Glomerular endothelial cell (primary cell): ENCODE measurements at places on chromosomes 3 and 15.
A peak's percentile ranks its signal among the peaks of the same experiment; 100 is the strongest.

DNA sequence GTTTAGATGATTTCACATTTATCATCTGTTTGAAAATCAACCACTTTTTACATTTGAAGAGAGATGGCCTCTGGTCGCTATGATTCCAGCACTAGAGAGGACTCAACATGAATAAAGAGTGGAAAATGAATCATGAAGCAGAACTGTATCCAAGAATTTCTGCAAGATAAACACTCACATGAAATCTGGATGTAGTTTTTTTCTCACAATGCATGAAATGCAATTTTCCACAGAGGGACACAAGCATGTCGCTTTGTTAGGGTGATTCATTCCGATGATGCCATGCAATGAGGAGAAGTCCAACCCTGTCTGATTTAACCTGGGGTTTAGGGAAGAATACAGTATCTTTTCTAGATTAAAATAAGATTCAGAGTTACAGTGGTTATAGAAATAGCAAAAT lies 50.4 kb upstream of the ADCY5 start:
- DNase-seq, result no peak

- peak; percentile 51 for DNase-seq
These were observed 152.2 kb downstream of the ALCAM start for GRCh38 chr3:105518806-105519418.

GRCh38 chr3:159604151-159604581 lies 384.5 kb upstream of the IL12A start:
- no peak for DNase-seq

- DNase-seq, result no peak
These were observed 490.7 kb downstream of the GBE1 start for GRCh38 chr3:81270603-81271379.

GRCh38 chr3:46709721-46710120 lies 7.9 kb downstream of the PRSS50 start:
- no peak for DNase-seq

- DNase-seq, result no peak
These were observed 268.8 kb downstream of the NR2F2 start for GRCh38 chr15:96599268-96599667.

GRCh38 chr3:161851941-161852566 lies 355.4 kb downstream of the OTOL1 start:
- peak; percentile 39 for DNase-seq

DNA sequence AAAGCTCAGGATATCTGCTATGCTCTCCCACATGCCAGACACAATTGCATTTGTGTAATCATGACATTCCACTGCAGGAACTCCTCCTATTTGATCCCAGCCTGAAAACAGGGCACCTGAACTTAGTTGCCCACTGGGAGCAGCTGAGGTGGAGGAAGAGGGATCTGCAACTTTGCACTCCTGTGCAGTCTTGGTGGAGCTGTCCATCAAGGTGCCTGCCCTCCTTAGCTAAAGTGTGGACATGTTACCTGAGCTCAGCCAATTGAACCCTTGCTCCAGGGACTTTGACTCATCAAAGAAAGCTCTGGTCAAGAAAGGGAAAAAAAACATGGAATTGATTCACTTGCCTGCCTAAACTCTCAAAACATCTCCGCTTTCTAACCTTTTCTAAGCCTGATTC lies 33.3 kb upstream of the TUBGCP5 start:
- no peak for DNase-seq

DNA sequence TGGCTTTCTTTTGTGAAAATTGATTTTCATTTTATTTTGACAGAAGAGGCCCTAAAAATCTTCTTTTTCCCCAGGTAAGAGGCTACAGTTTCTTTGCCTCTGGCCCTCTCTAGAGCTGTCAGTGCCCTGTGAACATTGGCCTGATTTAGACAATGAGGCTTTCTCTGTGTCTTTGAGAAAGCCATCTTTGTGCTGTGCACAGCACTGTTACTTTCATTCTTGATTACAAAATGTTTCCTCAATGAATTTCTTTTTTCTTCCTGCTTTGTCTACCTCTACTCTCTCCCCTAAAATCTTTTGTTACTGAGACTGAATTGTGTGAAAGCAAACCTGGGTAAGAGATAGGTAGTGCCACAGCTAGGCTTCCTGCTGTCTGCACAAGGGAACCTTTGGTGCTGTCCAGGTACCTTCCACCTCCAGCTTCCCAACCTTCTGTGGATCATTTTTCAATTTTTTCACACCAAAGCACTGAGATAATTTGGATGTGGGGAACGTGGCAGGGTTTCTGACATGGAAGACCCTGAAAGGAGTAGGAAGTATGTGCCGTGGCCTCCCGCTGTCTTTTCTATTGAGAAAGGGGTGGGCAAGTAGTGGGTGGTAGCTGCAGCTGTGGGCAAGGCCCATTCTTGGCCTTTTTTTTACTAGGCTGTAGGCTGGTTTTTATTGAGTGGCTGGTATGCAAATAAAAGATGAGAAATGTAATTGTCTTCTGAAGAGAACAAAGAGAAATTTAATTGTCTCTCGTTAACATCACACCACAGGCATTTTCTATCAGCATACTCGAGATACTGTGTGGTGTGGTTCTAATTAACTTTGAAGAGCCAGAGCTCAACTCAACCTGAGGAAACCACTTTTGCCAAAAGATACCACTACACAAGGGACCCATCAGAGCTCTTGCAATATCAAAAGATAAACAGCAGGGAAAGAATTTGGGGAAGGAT lies 21.0 kb downstream of the RAB8B start:
- DNase-seq, result no peak

- DNase-seq, result no peak
These were observed 235.3 kb downstream of the CDIN1 start for GRCh38 chr15:36814708-36815107.

DNA sequence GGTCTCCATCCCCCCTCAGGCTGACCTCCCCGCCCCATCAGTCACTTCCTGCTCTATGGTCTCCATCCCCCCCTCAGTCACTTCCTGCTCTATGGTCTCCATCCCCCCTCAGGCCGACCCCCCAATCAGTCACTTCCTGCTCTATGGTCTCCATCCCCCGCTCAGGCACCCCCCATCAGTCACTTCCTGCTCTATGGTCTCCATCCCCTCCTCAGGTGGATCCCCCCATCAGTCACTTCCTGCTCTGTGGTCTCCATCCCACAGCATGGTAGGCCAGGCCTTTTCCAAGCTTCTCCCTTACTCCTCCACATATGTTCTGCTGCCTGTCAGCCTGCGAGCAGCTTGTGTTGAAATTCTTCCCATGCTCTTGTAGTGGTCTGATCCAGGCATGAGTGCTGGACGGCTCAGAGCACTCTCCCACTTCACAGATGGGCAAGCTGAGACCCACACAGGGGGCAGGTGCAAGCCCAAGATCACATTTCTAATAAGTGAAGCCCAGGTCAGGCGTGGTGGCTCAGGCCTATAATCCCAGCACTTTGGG lies 36.8 kb downstream of the BDH1 start:
- no peak for DNase-seq

DNA sequence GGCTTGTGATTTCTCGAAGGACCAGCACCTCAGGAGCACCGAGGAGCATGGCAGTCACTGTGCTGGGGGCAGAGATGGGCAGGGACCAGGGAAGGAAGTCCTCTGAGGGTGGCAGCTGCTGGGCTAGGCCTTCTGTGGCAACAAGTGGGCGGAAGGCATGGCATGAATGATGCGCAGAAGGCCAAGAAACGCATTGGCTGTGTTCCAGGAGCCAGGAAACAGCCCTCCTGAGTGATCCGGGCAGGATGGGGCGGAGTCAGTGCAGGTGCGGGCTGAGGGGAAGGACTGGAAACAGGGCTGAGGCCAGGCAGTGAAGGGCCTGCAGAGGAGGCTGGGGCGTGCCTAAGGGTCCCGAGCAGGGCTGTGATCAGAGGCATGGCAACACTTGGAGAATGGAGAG lies 23.6 kb downstream of the MRPS11 start:
- no peak for DNase-seq

GRCh38 chr3:112747624-112748023 lies 99.0 kb downstream of the CD200R1L start:
- no peak for DNase-seq

- DNase-seq, result no peak
These were observed 342.8 kb downstream of the TUSC7 start for GRCh38 chr3:117052395-117052794.

DNA sequence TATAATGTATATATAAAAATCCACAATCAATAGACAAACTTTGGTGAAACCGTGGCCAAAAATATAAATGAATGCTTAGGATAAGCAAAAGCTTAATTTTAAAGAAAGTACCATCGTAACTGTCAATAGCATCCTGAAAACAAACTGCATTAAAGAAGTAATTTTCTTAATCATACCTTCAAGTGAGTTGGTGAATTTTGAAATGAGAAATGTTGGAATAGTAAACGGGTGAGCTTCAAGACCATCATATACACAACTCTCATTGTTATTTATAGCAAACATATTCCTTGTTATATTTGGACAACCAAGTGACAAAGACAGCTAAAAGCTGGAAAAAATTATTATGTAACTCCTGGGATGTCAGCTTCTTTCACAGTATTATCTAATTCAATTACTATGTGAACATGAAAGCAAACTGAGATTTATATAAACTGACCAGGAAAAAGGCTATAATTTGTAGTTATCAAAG lies 3.7 kb downstream of the DAZL start:
- DNase-seq, result no peak

DNA sequence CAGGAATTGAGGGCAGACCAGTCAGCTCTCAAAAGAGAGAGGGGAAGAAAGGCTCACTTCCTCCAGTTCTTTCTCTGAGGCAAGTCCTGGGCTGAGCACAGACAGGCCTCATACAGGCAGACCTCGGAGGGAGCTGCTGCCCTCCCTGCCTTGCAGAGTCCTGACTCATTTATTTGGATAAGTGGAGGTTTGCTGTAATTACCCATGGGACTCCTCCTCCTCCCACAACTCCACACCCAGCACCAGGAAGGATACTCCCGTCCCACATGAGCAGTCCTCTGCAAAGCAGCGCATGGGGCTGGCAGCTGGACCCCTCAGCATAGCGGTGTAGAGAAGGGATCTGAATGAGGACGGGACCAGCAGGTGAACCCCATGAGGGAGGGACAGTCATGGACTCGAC lies 13.4 kb upstream of the SCN10A start:
- no peak for DNase-seq

- DNase-seq, result no peak
These were observed 53.0 kb upstream of the GSK3B start for GRCh38 chr3:120147072-120147871.

DNA sequence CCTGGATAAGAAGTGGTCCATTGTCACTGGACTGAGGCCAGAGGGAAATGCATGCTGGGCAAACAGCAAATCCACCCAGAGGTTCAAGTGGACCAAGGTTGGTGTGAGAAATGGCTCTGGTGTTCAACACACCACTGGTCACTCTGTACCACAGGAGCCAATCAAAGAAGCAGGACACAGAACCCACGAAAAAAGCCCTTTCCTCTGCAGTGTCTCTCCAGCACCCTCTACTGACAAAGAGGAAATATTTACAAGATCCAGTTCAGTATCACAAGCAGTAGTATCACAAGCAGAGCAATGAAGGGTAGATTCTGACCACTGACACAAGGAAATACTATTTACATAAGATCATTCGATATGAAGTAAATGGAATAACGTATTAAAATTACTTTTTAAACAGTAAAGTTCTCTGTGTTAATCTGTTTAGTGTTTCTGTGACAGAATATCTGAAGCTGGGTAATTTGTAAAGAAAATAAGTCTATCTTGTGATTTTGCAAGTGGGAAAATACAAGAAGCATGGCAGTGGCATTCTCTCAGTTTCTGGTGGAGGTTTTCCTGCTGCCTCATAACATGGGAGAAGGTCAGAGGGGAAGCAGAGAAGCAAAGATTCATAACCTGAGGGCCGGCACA lies 390.7 kb downstream of the EFHB start:
- DNase-seq, result no peak

GRCh38 chr3:133369068-133369440 lies 30.8 kb upstream of the BFSP2 start:
- no peak for DNase-seq

DNA sequence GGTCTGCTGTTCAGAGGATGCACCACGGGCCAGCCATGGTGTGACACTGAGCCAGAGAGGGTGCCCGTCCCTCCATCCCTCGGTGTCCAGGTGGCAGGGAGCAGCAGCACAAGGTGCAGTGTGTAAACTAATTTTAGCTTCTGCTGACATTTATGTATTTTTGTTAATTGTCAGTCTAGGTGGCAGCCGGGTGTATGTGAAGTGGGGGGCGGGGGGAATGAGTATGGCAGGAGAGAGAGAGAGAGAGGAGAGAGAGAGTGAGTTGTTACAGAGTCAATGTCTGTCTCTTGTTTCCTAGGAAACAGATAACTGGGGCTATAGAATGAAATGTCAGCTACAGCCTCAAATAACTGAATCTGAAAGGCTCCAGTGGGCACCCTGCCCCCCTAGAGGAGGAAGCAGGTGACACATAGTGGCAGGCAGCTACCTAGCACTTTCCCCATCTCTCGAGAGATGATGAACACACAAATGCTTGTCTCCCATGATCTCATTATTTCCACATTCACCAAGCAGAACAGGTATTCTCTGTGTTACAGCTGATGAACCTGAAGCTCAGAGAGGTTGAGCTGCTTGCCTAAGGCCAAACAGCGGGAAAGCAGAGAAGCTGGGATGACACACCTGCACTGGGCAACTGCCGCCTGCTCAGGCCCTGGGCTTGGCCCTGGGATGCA lies 24.7 kb downstream of the RASGRF1 start:
- no peak for DNase-seq

GRCh38 chr15:77228828-77229227 lies 157.9 kb upstream of the TSPAN3 start:
- no peak for DNase-seq

DNA sequence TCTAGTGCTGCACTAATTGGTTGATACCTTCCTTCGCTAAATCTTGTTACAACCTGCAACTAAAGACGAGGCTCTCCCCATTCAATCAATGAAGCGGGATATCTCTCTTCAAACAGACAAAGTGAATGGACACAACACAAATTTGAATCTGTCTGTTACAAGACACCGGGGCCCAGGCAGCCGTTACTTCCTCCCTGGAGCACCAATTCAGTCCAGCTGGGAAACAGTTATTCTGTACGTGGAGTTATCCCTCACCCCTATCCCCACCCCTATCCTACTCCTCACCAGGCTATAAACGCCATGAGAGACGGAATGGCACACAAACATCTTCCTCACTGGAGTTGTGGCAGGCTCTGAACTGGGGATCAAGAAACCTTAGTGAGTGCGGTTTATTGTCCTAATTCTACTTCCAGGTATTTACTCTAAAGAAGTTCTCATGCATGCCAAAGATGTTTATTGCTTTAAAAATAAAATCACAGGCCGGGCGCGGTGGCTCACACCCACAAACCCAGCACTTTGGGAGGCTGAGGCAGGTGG lies 181.8 kb downstream of the FOXP1 start:
- DNase-seq, result no peak

DNA sequence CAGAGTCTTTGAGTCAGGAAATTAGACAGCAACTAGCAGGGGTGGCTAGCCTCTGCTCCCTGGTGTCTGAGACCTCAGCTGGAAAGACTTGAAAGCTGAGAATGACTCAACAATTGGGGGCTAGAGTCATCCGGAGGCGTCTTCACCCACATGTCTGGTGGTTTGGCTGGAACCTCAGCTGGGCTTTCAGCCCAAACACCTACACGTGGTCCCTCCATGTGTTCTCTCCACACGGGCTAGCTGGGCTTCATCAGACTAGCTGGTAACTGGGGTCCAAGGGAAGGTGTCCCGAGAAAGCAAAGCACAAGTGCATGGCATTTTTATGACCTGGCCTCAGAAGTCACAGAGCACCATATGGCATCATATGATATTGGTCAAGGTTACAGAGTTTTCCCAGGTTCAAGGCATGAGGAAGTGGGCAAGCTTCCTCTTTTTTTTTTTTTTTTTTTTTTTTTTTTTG lies 19.9 kb upstream of the ABHD2 start:
- DNase-seq, result no peak

GRCh38 chr3:132784502-132785025 lies 62.4 kb upstream of the NPHP3 start:
- no peak for DNase-seq

- DNase-seq, result peak; percentile 50
These were observed 3.9 kb upstream of the FSIP1 start for GRCh38 chr15:39786447-39787056.
